ENCODE measurements at places on chromosomes 2 and 18.

GRCh38 chr2:128596396-128597120, 277.9 kb upstream of the HS6ST1 start:
- no peak for DNase-seq

- DNase-seq = no peak
Observed at GRCh38 chr2:189218236-189218635, 38.7 kb upstream of the COL5A2 start.

- DNase-seq = no peak
Observed at GRCh38 chr18:71784777-71785176, 759.4 kb downstream of the CBLN2 start.

DNA sequence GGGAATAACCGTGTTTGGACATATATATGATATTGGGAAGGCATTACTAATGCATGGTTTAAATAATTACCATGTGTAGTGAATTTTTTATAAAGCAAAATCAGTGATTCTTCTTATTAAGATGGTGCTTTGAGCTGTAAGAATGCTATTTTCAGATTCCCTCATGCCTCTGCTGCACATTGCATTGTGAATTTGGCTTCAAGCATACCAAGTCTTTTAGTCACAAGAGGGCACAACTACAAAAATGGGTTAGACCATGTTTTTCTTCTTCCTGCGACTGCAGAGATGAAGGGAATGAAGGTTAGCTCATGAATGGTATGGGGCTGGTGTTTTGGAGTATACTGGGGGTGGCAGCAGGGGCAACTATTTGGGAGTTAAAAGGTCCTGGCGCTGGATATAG, 320.1 kb downstream of the SLC4A3 start:
- no peak for DNase-seq

DNA sequence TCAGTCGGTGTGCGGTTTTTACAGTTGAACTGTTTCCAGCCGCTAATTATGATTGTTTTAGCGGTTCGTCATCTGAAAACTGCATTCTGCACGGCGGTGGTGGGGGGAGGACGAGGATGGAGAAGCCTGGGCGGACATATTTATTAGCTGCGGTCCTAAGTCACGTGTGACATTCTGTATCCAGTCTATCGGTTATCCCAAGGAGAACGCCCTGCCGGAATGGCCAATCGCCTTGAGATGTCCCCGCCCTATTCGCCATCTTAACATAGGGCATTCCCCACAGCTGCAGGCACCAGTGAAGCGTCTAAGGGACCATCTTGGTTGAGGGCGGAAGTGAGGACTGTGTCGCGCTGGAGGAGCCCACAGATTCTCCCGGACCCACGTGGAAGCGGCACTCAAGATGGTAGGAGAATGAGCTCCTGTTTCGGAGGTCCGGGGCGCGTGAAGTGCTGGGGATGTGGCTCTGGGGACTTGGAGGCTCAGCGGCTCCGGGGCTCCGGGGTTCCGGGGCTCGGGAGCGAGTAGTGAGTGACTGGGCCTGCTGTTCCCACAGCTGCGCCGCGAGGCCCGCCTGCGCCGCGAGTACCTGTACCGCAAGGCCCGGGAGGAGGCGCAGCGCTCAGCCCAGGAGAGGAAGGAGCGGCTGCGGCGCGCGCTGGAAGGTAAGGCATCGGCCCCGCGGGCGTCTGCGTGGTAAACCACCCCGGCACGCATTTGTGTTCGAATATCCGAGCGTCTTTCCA, at the start of gene IMP4:
IMP4 (plus strand) TSS at position 365 of the 743 bp plus-strand sequence; CDS start at position 401, 36 bp downstream.
- DNase-seq = peak; percentile 91

DNA sequence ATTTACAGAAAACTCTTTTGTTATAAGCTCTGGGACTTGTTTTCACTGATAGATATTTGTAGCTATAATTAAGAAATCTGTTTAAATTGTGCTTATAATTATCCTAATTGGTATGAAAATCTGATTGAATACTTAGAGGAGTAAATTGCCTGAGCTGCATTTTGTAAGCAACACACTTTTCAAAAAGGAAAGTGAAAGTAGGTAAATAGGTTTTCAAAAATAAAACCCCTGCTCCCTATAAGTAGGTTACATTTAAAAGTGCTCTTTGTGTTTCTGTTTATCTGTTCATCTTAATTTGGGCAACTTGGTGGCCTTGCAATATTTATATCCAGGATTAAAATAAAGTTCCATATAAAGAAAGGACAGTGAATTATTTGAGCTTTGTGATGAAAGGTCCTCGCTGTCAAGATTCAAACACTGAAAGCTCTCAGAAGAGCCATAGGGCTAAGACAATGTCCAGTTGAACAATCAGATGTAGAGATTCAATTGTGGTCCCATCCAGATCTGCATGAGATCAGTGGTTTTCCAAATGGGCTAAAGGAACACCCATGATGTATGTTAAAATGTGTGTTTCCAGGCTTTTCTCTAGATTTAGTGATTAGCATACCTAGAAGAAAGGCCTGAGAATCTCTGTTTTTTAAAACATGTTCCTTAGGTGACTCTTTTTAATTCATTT, 371.6 kb downstream of the RPRM start:
- no peak for DNase-seq

DNA sequence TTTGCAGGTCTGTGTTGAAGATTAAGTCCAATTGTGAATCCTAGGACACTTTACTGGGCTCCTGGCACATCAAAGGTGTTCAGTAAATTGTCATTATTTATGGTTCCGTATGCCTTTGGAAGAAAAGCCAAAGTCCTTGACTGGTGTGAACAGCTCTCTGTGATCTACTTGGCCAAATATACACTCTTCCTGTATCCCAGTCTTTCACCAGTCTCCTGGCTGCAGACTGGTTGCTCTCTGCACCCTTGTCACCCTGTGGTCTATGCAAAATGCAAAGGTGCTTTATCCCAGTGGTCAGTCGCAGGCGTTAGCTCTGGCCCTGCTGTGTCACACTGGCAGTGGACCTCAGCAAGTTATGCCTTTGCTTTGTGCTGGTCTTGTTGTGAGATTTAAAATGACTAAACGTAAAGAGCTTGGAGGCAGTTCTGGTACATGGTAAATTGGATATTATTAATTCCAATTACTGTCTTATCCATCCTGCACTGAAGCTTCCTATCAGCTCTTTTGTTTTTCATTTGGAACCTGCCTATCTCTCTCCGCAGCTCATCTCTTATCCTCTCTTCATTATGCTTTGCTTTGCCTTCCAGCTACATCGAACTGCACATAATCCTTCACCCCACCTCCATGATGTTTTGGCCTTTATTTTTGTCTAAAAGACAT, 83.1 kb downstream of the MYO1B start:
- no peak for DNase-seq

DNA sequence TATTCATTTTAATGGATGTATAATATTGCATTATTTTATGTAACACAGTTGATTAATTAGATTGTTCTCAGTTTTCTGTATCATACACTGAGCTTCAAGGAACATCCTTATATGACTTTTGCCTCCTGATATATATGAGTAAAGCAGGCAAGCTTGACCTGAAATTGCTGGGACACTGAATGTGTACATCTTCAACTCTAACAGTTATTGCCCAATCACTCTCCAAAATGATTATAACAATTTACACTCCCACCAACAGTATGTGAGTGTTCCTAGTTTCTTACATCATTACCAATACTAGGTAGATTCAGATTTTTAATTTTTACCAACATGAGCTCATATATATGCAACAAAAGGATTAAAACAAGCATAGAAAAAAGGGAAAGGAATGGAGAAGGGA, 379.4 kb downstream of the SETBP1 start:
- DNase-seq = no peak

DNA sequence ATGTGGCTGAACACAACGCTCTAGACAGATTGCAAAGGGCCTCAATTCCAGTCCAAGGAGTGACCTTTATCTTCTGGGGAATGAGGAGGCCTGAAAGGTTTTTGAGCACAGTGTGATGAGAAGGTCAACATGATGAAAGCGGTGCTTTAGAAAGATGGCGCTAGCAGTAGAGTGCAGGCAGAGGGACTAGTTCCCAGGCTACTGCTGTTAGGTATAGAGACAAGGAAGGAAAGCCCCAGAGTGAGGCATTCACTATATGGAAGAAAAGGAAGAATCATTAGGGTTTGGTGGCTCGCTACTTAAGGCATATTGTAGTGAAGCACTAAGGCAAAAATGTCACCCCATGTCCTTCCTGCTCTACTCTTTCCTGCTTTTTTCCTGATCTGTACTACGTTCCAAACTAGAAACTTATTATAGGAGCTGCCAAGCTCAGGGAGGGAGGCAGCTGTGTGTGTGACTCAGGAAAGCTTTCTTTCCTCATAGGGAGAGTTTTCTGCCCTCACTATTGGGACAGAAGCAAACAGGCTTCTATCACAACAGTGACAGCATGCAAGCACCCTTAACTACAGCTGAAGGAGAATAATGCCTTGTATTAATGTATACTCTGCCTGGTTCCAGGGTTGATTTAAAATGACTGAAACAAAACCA, 160.8 kb upstream of the CAVIN2 start:
- DNase-seq = no peak

DNA sequence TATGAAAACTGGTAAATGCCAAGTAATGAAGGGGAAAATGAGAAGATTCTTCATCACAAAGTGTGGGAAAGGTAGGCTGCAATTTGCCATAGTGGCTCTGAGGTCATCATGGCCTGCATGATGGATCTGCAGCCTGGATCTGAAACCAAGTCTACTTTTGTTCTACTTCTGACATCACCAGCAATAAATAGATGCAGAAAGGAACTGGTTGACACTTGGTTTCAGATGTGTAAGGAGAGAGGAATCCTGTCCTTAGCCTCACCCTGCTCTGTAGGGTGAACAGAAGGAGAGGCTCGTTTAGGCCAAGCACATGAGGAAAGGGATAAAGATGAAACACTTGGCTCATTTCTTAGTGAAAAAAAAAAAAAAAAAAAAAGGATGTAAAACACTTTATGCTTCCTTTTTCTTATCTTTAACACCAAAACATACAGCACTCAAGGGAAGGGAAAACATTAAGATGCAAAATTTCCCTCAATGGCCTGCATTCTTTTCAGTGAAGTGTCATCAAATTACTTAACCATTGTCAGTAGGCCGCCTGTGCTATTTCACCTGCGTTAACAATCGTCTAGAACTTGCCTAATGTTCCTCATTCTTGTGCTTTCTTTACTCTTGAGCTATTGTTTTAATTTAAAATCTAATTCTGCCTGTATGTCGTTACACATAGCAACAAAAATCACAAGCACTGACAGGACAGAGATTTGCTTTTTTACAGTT, 3.9 kb downstream of the NEB start:
- DNase-seq = no peak

Measured in stimulated activated CD4-positive, alpha-beta T cell treated with anti-CD3 and anti-CD28 coated beads, TNF-alpha, amount 100 ng/mL, for 4 hours (primary cell).